ENCODE measurements at places on chromosomes 11 and 22. TPM values are rescaled to one million over a fixed set of nuclear protein-coding genes. Genes with fewer than 3 reads are reported as not detected.

The IGSF9B gene
- total RNA-seq = 0.58 TPM

The FGF19 gene
- total RNA-seq = not detected

The GGTLC3 gene
- total RNA-seq = not detected

The APOL4 gene
- not detected for total RNA-seq

The RASGRP2 gene
- 44.6 TPM for total RNA-seq

The MRPL21 gene
- 56.7 TPM for total RNA-seq

The HSPA8 gene
- 1,244 TPM for total RNA-seq

The MIAT gene
- total RNA-seq = 1.9 TPM

DNA sequence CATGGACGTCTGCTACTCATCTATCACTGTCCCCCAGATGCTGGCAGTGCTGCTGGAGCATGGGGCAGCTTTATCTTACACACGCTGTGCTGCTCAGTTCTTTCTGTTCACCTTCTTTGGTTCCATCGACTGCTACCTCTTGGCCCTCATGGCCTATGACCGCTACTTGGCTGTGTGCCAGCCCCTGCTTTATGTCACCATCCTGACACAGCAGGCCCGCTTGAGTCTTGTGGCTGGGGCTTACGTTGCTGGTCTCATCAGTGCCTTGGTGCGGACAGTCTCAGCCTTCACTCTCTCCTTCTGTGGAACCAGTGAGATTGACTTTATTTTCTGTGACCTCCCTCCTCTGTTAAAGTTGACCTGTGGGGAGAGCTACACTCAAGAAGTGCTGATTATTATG lies 9.2 kb upstream of the OR9Q2 start:
- H3K27ac ChIP-seq = no peak overlapping the region
- H3K36me3 ChIP-seq = no peaks in the 10 kb centered on the region

GRCh38 chr22:25111579-25112517 lies 87.8 kb upstream of the CRYBB3 start:
- DNase-seq = peak; percentile 87
- H3K27me3 ChIP-seq = peaks cover 21% of the 10 kb centered on the region
- H3K4me1 ChIP-seq = peaks cover 62% of the 10 kb centered on the region
- H3K4me3 ChIP-seq = peak overlapping the region; percentile 63
- peaks cover 7% of the 10 kb centered on the region for H3K36me3 ChIP-seq
- H3K27ac ChIP-seq = peak overlapping the region; percentile 93

- peaks cover 75% of the 10 kb centered on the region for H3K36me3 ChIP-seq
- H3K4me3 ChIP-seq = no peak overlapping the region
- no peaks in the 10 kb centered on the region for H3K27me3 ChIP-seq
Observed at GRCh38 chr11:59199546-59200422, 12.9 kb downstream of the MPEG1 start.

DNA sequence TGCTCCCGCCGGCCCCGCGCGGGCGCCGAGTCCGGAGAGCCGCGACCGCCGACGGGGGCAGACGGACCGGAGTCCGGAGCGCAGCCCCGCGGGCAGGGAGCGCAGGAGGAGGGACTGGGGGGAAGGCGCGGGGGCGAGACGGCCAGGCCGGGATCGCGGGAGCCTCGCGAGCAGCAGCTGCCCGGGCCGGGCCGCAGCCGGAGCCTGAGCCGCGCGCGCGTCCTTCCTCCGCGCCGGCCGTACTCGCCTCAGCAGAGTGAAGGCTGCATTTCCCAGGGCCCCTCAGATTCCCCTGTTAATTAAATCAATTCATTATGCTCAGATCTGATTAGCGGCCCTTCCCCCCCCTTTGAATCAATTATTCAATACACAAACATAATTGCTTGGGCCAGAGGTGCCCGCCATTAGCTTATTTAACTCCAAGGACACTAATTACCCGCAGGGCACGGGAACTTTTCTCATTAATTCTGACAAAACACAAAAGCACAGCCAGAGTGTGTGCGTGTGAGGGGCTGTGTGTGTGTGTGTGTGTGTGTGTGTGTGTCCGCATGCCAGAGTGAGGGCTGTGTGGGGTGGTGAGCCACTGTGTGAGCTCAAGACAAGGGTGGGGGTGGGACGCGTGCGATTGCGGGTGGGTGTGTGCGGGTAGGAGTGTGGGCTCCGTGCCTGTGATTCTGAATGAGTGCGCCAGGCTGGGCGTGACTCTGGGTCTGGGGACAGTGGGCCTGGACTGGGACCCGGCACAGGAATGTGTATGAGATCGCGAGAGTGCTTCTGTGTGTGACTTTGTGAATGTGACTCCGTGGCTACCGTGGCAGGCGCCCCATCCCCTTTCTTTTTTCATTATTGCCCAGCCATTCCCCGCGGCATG lies 5.1 kb upstream of the LMO1 start:
- H3K4me3 ChIP-seq = peak overlapping the region; percentile 64
- H3K36me3 ChIP-seq = no peaks in the 10 kb centered on the region
- H3K4me1 ChIP-seq = peaks cover 16% of the 10 kb centered on the region
- H3K27ac ChIP-seq = no peak overlapping the region
- no peak for DNase-seq

DNA sequence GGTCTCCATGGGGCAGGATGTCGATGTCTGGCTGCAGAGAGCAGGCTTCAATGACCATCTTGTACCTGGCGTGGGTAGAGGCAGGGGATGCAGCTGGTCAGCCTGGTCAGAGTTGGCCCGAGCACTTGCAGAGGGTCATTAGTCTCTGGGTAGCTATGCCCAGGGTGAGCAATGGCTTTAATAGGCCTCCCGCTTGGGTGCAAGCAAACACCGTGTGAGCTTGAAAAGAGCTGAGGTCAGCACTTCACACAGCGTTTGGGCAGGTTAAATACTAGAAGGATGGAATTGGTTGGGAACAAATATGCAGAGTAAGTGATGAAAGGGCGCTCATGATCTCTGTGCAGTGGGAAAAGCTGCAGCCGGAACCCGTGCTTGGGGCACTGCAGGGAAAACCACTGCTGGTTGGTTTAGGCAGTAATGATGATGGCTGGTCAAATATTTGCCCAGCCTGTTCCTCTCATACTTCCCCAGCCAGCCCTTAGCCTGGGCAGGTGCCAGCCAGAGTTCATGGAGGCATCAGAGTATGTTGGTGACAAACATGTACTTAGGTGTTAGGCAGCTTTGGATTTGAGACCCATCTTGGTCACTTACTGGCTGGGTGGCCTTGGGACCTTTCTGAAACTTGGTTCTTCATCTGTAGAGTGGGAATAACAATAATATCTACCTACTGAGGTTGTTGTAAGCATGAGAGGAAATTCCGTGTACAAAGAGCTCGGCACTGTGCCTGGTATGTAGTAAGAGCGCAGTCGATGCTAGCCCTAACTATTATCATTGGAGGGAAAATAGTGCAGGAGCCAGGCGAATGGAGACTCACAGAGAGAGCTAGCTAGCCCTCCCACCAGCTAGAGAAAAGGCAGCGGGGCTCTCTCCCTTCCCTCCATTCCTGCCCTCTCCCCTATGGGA lies 25.2 kb upstream of the KCNJ11 start:
- no peak overlapping the region for H3K4me3 ChIP-seq
- no peaks in the 10 kb centered on the region for H3K27me3 ChIP-seq
- DNase-seq = peak; percentile 97
- peaks cover 24% of the 10 kb centered on the region for H3K4me1 ChIP-seq
- H3K27ac ChIP-seq = peak overlapping the region; percentile 77

DNA sequence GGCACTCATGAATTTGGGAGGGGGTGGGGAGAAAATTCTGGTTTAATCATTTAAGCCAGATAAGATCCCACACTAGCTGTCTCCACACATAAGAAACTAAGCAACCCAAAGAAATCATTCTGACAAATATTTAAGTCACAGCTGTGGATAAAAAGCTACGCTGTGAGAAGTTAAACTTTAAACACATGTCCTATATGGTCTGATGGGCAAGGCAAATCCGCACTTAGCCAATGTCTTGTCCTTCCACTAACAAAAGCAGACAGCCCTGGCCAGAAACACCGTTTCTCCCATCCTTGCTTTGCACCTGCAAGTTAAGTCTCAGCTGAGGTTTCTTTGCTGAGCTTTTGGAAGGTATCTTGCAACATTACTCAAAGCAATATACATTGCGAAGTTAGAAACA lies 68.0 kb downstream of the ETS1 start:
- DNase-seq = no peak
- no peaks in the 10 kb centered on the region for H3K27me3 ChIP-seq
- peak overlapping the region; percentile 93 for H3K27ac ChIP-seq
- no peaks in the 10 kb centered on the region for H3K36me3 ChIP-seq
- peak overlapping the region; percentile 56 for H3K4me3 ChIP-seq
- peaks cover 58% of the 10 kb centered on the region for H3K4me1 ChIP-seq

- peaks cover 49% of the 10 kb centered on the region for H3K4me1 ChIP-seq
- peak overlapping the region; percentile 96 for H3K27ac ChIP-seq
- H3K4me3 ChIP-seq = peak overlapping the region; percentile 70
- no peaks in the 10 kb centered on the region for H3K27me3 ChIP-seq
- no peaks in the 10 kb centered on the region for H3K36me3 ChIP-seq
- peak; percentile 88 for DNase-seq
Observed at GRCh38 chr11:130314184-130314749, 450 bp downstream of the ZBTB44 start.

- DNase-seq = peak; percentile 65
- no peak overlapping the region for H3K4me3 ChIP-seq
- peaks cover 41% of the 10 kb centered on the region for H3K4me1 ChIP-seq
- no peaks in the 10 kb centered on the region for H3K27me3 ChIP-seq
- peak overlapping the region; percentile 61 for H3K27ac ChIP-seq
- no peaks in the 10 kb centered on the region for H3K36me3 ChIP-seq
Observed at GRCh38 chr22:44363013-44363979, 50.5 kb upstream of the SHISAL1 start.

- H3K4me3 ChIP-seq = no peak overlapping the region
- H3K27ac ChIP-seq = no peak overlapping the region
- peaks cover 6% of the 10 kb centered on the region for H3K4me1 ChIP-seq
- H3K27me3 ChIP-seq = no peaks in the 10 kb centered on the region
Observed at GRCh38 chr11:59601788-59602187, 13.8 kb downstream of the OSBP start.

GRCh38 chr22:48752451-48753380 lies 1075.0 kb downstream of the BRD1 start:
- H3K27ac ChIP-seq = no peak overlapping the region
- no peak for DNase-seq
- H3K36me3 ChIP-seq = no peaks in the 10 kb centered on the region
- H3K4me1 ChIP-seq = no peaks in the 10 kb centered on the region
- H3K27me3 ChIP-seq = peaks cover 23% of the 10 kb centered on the region
- H3K4me3 ChIP-seq = no peak overlapping the region

- no peaks in the 10 kb centered on the region for H3K4me1 ChIP-seq
- no peaks in the 10 kb centered on the region for H3K36me3 ChIP-seq
- no peak overlapping the region for H3K4me3 ChIP-seq
- no peaks in the 10 kb centered on the region for H3K27me3 ChIP-seq
Observed at GRCh38 chr22:32511274-32511673, 36.7 kb downstream of the FBXO7 start.

- no peak overlapping the region for H3K4me3 ChIP-seq
- H3K4me1 ChIP-seq = peaks cover 20% of the 10 kb centered on the region
- H3K36me3 ChIP-seq = peaks cover 52% of the 10 kb centered on the region
- DNase-seq = peak; percentile 85
- H3K27ac ChIP-seq = no peak overlapping the region
Observed at GRCh38 chr11:57493507-57494503, 21.7 kb downstream of the SLC43A1 start.

- peaks cover 53% of the 10 kb centered on the region for H3K36me3 ChIP-seq
- H3K27ac ChIP-seq = no peak overlapping the region
- no peaks in the 10 kb centered on the region for H3K27me3 ChIP-seq
- no peak for DNase-seq
- peaks cover 13% of the 10 kb centered on the region for H3K4me1 ChIP-seq
Observed at GRCh38 chr11:103070142-103070541, 21.8 kb downstream of the DCUN1D5 start.

- no peaks in the 10 kb centered on the region for H3K36me3 ChIP-seq
- H3K4me1 ChIP-seq = no peaks in the 10 kb centered on the region
- H3K27me3 ChIP-seq = no peaks in the 10 kb centered on the region
- no peak overlapping the region for H3K4me3 ChIP-seq
- DNase-seq = no peak
Observed at GRCh38 chr11:90391756-90392155, 168.9 kb upstream of the CHORDC1 start.

GRCh38 chr11:27830206-27830605 lies 130.0 kb upstream of the BDNF start:
- H3K27ac ChIP-seq = no peak overlapping the region
- no peaks in the 10 kb centered on the region for H3K4me1 ChIP-seq
- DNase-seq = no peak
- no peak overlapping the region for H3K4me3 ChIP-seq
- H3K36me3 ChIP-seq = no peaks in the 10 kb centered on the region

GRCh38 chr11:47466201-47466600 lies 17.3 kb upstream of the RAPSN start:
- H3K36me3 ChIP-seq = peaks cover 55% of the 10 kb centered on the region
- H3K27ac ChIP-seq = peak overlapping the region; percentile 76
- H3K4me3 ChIP-seq = no peak overlapping the region
- peaks cover 56% of the 10 kb centered on the region for H3K4me1 ChIP-seq
- no peak for DNase-seq

DNA sequence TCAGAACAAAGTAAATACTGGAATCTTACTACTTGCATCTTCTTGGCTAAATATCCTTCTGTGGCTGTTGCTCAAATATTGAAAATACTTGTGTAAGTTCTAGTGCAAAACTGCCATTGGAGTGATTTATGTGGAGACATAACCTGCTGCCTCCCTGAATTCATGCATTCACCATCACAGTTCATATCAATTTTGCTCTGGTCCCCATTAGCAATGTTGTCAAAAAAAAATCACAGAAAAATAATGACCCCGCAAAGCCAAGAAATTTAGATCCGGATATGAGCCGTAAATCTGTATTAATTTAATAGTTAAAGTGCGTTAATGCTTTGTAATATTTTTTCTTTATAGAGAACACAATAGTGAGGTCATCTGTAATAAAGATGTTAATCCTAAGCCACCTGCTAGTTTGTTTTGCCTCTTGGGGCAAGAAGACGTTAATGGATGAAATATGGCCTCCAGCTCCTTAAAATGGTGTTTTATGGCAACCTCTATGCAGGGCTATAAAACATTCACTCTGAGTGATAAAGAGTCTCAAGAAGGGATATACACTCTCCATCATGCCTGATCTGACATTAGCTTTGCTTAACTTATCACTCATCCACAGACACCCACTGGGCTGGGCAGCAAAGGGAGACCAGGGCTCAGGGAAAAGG lies 255.9 kb downstream of the INSC start:
- no peak overlapping the region for H3K4me3 ChIP-seq
- no peaks in the 10 kb centered on the region for H3K36me3 ChIP-seq
- no peaks in the 10 kb centered on the region for H3K27me3 ChIP-seq
- H3K4me1 ChIP-seq = no peaks in the 10 kb centered on the region

DNA sequence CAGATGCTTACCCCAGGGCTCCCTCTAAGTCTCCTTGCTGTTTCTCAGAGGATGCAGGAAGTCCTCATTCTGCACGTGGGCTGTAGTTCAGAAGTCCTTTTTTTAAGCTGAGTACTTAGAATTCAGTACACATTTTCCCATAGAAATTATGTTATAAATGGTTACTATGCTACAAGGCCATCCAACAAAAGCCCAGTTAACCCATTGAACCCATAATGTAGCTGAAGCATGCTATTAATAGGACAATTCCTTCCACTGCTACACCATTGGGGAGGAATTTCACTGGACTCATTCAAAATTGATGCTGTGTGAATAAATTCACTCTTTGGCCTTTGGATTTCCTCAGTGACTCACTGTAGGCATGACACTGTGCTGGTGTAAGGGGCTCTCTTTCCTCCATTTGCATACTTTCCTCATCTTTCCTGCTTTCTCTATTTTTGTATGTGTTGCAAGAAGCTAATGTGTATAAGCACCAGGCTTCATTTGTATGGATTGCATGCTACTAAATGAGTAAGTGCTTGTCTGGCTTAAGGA lies 148.0 kb downstream of the NTM start:
- no peak overlapping the region for H3K4me3 ChIP-seq
- H3K4me1 ChIP-seq = no peaks in the 10 kb centered on the region
- DNase-seq = no peak
- H3K27me3 ChIP-seq = no peaks in the 10 kb centered on the region
